Adrenal gland (tissue), 19 donors: ENCODE measurements at places on chromosomes 12 and 14. TPM values are rescaled to one million over a fixed set of nuclear protein-coding genes. Genes with fewer than 3 reads are reported as not detected.
A peak's percentile ranks its signal among the peaks of the same experiment; 100 is the strongest.

DNA sequence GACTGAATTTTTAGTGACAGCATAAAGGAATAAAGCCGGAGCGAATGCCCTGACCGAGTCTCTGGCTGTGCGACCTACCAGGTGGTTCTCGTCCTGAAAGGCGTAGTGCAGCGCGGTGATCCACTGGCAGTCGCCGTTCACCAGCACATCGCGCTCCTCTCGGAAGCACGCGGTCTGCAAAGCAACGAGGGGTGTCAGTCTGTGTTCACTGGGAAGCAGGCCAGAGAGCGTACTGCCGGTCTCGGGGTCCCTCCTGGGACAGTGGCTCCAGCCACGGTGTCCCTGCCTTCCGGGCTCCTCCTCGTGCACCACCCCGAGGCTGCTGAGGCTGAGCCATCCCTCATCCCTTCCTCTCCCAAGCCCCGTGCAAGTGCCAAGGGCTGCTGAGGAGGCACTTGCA is 53.5 kb downstream of the CDC42BPB start:
- H3K27ac ChIP-seq = no peak overlapping the region
- no peaks in the 10 kb centered on the region for H3K27me3 ChIP-seq
- no peak overlapping the region for H3K4me3 ChIP-seq
- H3K36me3 ChIP-seq = peaks cover 54% of the 10 kb centered on the region

- DNase-seq = no peak
- H3K4me3 ChIP-seq = no peak overlapping the region
- H3K27me3 ChIP-seq = no peaks in the 10 kb centered on the region
- no peak overlapping the region for H3K27ac ChIP-seq
Observed at GRCh38 chr14:26917086-26917485, 319.3 kb upstream of the NOVA1 start.

DNA sequence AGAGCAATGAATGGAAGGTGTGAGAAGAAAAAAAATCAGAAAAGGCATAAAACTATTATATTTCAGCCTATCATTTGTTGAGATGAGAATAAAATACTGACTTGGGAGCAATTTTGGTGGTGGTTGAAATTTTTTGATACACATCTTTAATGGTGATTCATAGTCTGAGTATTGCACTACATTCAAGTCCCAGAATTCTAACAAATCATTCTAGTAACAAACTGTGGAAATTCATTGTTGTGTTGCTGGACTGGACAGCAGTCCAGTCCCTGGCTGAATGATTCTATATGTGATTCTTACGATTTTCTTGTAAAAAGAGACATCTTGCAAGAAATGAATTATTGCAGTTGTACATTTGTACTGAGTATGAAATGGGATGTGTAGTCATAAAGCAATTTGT is 268.6 kb downstream of the TRHDE start:
- H3K27ac ChIP-seq = no peak overlapping the region
- no peaks in the 10 kb centered on the region for H3K27me3 ChIP-seq
- DNase-seq = no peak
- no peaks in the 10 kb centered on the region for H3K36me3 ChIP-seq
- H3K4me1 ChIP-seq = no peaks in the 10 kb centered on the region
- H3K4me3 ChIP-seq = no peak overlapping the region

- H3K27ac ChIP-seq = no peak overlapping the region
- no peak for DNase-seq
- H3K4me1 ChIP-seq = peaks cover 45% of the 10 kb centered on the region
- no peaks in the 10 kb centered on the region for H3K36me3 ChIP-seq
Observed at GRCh38 chr12:71772735-71773134, 18.1 kb downstream of the RAB21 start.

GRCh38 chr14:38145142-38145541 is 62.6 kb upstream of the SSTR1 start:
- H3K27ac ChIP-seq = no peak overlapping the region
- H3K4me3 ChIP-seq = no peak overlapping the region
- no peaks in the 10 kb centered on the region for H3K36me3 ChIP-seq
- H3K27me3 ChIP-seq = no peaks in the 10 kb centered on the region

DNA sequence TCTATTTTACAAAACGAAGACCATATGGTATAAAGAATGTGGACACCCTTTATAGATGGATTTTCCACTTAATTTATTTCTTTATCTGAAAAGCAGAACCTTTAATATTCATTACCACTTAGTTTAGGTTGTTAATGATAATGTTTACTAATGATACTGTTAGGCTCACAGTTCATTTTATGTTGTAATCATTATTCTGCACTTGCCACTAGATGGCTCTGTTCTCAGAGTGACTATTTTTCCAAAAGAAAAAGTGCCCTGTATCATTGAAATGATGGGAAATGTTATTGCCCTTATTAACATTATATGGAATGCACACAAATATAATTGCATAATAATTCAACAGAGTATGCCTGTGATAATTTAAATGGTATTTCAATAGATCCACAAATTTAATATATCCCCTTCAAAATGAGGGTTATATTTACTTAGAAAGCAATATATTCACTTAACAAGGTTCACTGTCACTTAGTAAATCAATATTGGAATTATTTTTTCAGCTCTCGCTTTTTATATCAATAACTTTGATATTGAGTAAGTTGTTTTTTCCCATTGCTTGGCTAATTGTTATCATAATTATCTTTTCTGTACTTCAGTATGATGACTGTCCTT is 95.7 kb downstream of the PDE3A start:
- H3K4me3 ChIP-seq = no peak overlapping the region
- no peak overlapping the region for H3K27ac ChIP-seq
- no peak for DNase-seq
- no peaks in the 10 kb centered on the region for H3K36me3 ChIP-seq

- no peaks in the 10 kb centered on the region for H3K27me3 ChIP-seq
- no peaks in the 10 kb centered on the region for H3K36me3 ChIP-seq
- peak overlapping the region; percentile 75 for H3K27ac ChIP-seq
- DNase-seq = peak; percentile 95
- no peak overlapping the region for H3K4me3 ChIP-seq
Observed at GRCh38 chr12:104177663-104178501, 37.7 kb upstream of the TXNRD1 start.

DNA sequence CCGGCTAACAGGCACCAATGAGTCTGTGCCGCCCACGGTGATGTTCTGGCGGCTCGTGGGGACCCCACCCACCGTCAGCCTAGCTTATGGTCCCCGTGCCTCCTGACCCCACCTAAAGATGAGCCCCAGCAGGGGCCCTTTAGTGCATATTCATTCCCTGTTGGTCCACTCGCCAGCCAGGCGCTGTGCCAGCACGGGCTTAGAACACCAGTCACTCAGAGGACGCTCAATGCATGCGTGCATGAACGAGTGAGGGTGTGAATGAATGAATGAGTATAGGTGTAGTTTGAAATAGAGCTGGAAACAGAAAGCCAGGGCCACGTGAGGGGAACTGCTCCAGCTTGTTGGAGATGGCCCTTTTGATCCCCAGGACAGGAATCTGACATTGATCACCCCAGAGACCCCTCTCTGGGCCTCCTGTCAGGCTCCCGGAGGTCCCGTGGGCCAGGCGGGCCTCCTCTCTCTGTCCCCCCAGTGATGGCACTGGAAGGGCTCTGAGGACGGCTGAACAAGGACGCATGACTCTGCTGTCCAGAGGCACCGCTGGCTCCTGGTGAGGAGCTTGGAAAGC is 193.9 kb upstream of the C14orf180 start:
- H3K27me3 ChIP-seq = no peaks in the 10 kb centered on the region
- no peak overlapping the region for H3K27ac ChIP-seq
- H3K36me3 ChIP-seq = no peaks in the 10 kb centered on the region
- no peak overlapping the region for H3K4me3 ChIP-seq
- no peaks in the 10 kb centered on the region for H3K4me1 ChIP-seq

DNA sequence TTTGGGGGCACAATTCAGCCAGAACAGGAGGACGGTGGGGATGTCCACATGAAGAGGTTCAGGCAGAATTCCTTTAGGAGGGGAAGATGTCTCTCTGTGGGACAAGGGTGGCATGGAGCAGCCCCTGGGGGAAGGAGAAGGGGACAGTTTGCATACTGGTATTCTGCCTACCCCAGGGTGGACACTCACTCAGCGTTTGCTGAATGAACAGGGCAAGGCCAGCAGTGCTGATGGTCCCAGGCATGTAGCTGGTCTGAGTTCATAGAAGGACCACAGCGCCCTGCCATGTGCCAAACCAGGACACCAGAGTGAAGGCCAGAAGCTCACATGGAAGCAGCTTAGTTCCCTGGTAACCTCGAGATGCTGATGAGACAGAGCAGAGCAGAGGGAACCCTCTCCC is 5.4 kb downstream of the SERPINA5 start:
- H3K36me3 ChIP-seq = no peaks in the 10 kb centered on the region
- no peak overlapping the region for H3K4me3 ChIP-seq
- no peaks in the 10 kb centered on the region for H3K27me3 ChIP-seq

GRCh38 chr14:61388976-61389576 is 67.7 kb downstream of the PRKCH start:
- H3K4me1 ChIP-seq = no peaks in the 10 kb centered on the region
- H3K4me3 ChIP-seq = no peak overlapping the region
- H3K36me3 ChIP-seq = no peaks in the 10 kb centered on the region
- H3K27ac ChIP-seq = no peak overlapping the region

- no peaks in the 10 kb centered on the region for H3K36me3 ChIP-seq
- H3K4me1 ChIP-seq = peaks cover 71% of the 10 kb centered on the region
- no peak overlapping the region for H3K4me3 ChIP-seq
Observed at GRCh38 chr12:116123451-116124258, 153.8 kb downstream of the MED13L start.

DNA sequence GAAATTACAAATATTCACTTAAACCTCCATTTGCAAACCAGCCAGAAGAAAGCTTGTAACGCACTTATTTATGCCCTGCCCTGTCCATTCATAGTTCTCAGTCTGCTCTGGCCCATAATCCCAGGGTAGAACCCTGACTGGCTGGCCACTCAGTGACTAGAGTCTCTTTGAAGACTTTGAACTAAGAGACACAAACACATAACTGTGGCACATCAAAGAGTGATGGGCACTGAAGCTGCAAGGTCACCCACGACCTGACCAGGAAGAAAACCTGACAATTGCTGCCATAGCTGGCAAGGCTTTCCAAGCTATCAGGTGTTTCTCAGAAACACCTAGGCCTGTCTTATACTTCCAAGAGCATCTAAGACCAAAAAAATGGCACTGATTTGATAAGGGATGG is 28.7 kb downstream of the SLC41A2 start:
- no peak overlapping the region for H3K4me3 ChIP-seq
- H3K27ac ChIP-seq = no peak overlapping the region
- H3K4me1 ChIP-seq = no peaks in the 10 kb centered on the region
- DNase-seq = no peak
- no peaks in the 10 kb centered on the region for H3K27me3 ChIP-seq

- DNase-seq = no peak
- no peaks in the 10 kb centered on the region for H3K4me1 ChIP-seq
- no peaks in the 10 kb centered on the region for H3K36me3 ChIP-seq
- H3K27me3 ChIP-seq = no peaks in the 10 kb centered on the region
- H3K27ac ChIP-seq = no peak overlapping the region
Observed at GRCh38 chr14:90750191-90750590, 66.0 kb downstream of the TTC7B start.

- H3K27me3 ChIP-seq = no peaks in the 10 kb centered on the region
- no peak for DNase-seq
- H3K36me3 ChIP-seq = no peaks in the 10 kb centered on the region
- no peak overlapping the region for H3K27ac ChIP-seq
Observed at GRCh38 chr12:93199831-93200236, 177.9 kb upstream of the NUDT4 start.

GRCh38 chr12:114371250-114371649 is 34.7 kb downstream of the TBX5 start:
- no peaks in the 10 kb centered on the region for H3K36me3 ChIP-seq
- H3K27ac ChIP-seq = no peak overlapping the region
- H3K27me3 ChIP-seq = peaks cover 12% of the 10 kb centered on the region
- DNase-seq = no peak
- no peak overlapping the region for H3K4me3 ChIP-seq

DNA sequence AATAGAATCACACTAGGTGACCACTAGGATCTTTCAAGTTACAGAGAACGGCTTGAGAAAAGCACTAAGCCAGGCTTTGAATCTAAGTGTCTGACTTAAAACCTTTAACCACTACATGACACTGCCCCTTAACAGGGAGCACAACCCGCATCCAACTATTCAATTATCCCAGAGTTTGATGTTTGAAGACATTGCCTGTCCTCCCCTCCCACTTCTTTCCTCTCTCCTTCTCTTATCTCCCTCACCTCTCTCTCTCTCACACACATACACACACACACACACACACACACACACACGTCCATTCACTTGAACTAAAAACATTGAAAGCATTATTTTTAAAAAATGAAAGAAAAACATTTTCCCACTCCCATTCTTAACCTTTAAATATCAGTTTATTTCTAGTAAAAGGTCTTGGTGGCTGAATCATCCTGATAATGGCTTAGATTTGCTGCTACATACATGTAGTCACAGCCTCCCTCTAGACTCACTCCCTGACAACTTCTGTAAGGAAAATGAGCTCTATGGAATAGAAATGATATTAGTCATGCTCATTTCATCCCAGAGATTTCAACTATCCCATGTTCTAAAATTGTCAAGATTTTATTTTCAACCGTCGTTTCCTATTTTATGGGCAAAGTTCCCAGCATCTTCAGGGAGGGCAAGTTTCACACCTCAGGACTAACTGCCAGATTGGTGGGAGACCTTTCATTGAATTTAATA is 53.5 kb upstream of the RAP1B start:
- no peak for DNase-seq
- no peak overlapping the region for H3K4me3 ChIP-seq
- H3K27ac ChIP-seq = peak overlapping the region; percentile 3
- H3K36me3 ChIP-seq = no peaks in the 10 kb centered on the region

DNA sequence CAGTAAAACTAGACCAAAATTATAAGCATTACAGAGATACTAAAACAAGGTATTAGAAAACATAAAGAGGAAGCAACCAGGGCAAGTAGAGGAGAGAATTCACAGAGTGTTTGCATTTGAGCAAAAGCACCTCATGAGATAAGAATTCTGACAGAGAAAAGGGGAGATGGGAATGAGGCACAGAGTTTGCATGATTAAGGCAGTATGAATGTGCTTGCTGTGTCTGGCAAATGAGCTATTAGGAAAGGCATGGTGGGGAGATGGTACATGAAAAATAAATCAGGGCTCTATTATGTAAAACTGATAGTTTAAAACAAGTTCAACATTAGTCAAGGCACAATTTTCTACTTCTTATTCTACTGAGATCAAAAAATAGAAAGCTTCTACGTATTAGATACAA is 23.1 kb downstream of the GARIN6 start:
- H3K4me3 ChIP-seq = no peak overlapping the region
- no peaks in the 10 kb centered on the region for H3K27me3 ChIP-seq
- no peaks in the 10 kb centered on the region for H3K36me3 ChIP-seq
- DNase-seq = no peak
- H3K4me1 ChIP-seq = no peaks in the 10 kb centered on the region
- H3K27ac ChIP-seq = no peak overlapping the region

KLRC1 gene
- polyA plus RNA-seq = not detected

ABHD12B gene
- 0.42 TPM for polyA plus RNA-seq

PARPBP gene
- polyA plus RNA-seq = 0.80 TPM

TSPAN11 gene
- 0.95 TPM for polyA plus RNA-seq

EIF5 gene
- polyA plus RNA-seq = 49.1 TPM

GALNT9 gene
- polyA plus RNA-seq = 2.5 TPM

PTCSC3 gene
- not detected for polyA plus RNA-seq

IRAK3 gene
- 3.3 TPM for polyA plus RNA-seq

RHNO1 gene
- 15.5 TPM for polyA plus RNA-seq

TEAD4 gene
- 4.0 TPM for polyA plus RNA-seq
